Right ventricle myocardium inferior (tissue), 1 donor: ENCODE measurements at places on chromosomes 1 and 21.

DNA sequence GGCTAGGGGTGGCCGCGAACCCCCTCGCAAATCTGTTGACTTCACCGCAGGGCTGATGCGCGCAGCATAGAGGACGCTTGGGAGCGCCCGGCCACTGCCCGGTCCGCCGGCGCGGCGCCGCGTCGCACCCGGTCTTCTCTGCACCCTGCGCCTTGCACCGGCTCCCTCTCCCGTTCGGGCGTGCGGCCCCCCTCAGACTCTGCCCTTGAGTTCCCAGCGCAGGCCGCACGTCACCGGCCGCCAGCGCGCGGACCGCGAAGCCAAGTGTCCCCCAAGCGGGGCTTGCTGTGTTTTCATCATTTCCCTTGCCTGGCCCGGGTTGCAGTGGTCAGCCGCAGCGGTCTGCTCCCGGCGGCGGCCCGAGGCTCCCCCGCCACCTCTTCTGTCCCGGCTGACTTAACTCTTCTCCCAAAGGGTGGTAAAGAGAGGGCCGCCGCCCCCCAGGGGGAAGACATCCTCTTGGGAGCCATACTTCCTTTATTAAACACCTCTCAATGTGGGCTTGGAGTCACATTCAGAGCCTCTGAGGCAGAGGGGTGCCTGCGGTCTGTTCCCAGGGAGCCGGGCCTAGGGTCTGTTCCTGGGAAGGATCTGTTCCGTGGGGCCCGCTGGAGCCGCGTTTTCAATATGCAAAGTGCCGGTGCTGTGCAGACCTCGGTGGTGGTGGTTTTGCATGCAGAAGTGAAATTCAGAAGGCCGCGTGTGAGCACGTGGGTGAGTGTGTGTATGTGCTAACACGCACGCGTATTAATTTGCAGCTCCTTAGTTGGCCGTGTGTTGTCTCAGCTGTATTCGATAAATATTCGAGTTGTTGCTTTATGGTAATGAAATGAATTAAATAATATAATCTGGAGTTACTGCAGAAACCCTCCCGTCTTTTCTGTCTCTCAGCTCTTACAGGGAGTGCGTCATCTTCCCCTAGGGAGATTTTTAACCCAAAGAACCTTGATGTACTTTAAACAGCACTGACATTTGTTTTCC is 17.6 kb downstream of the PBX1 start:
- DNase-seq: no peak

DNA sequence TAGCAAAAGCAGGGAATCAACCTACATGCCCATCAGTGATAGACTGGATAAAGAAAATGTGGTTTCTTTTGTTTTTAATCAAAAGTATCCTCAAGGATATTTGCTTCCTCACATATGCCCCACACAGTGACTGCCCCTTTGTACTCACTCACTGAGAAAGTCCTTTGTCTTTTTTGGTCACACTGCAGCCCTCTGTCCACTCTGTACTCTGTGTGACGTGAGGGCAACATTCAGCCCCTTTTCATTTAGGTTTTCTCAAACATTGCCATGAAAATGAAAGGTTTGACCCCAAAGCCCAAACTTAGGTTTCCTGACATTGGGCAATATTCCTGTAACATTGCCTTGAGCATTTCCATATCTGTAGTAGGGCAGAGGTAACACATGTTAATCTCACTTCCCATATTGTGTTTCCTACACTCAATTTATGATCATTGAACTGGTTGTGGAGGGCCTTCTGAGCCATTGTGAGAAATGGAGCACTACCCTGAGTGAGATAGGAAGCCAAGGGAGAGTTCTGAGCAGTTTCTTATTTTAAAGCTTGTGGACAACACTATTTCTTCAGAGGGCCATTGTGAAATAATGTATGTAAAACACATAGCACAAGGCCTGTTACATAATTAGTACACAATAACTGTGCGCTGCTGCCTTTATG is 501.9 kb upstream of the C1orf87 start:
- no peak for DNase-seq

DNA sequence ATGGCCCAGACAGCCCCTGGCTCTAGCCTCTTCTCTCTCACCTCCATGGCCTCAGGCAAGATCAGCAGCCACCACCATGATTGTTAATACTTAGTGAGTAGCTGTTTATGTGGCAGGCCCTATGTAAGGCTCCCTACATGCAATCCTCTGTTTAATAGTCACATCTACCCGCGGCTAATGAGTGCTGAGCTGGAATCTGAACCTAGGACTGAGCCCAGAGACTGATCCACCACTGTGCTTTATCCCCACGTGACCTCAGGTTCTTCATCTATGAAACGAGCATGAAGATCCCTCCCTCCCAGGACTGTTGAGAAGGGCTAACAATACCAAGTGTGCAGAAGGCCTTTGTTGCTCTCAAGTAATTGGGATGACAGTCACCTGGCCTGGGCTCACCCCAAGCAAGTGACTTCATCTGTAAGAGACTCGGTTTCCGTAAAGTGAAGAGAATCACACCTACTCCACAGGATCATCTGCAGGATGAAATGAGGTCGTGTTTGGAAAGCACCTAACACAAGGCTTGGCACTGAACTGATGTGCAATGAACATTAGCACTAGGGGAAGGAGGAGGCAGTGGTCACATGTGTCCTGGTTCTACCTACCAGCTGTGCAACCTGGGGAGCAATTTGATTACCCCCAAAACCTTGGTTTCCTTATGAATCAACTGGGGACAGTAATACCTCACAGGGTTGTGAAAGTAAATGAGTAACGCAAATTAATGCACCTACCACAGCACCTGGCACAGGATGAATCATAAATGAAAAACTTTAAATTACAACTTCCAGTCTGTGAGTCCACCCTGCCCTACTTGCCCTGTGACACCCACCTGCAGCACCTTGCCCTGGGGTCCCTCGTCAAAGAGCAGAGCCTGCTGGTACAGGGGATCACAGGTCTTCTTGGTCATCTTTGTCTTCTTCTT is 37.2 kb downstream of the RIMS3 start:
- no peak for DNase-seq

DNA sequence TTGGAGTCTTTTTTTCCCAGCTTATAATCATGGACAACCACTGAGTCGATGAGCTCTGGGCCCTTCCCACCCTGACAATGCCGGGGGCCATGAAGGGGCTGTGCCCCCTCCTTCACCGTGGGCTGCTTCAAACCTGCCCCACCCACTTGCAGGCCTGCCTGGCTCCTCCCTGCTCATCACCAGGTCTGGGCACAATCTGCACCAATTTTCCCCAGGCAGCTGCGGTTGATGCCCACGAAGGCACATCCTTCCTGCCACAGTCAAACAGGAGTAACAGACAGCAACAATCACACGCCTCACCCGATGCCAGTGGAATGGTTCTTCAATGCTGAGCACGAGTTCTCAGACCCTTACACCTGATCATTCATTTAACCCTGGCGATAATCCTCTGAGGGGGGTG is 18.9 kb downstream of the PGLYRP3 start:
- no peak for DNase-seq

DNA sequence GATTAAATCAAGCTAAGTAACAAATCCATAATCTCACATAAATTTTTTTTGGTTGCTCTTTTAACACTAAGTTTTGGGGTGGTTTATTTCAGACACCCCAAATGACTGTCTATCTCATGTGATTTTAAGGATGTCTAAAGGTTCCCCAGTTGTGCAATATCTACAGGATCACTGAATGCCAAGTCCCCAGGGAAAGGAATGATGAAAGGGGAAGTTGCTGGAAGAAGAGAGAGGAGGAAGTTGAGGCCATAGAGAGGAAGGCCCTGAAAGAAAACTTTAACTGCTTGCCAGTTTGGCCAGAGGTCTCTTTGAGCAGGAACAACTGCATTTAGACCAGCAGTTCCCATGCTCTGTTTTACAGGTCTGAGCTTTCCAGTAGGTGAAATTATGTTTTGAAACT is 27.5 kb upstream of the SLC19A2 start:
- DNase-seq: no peak

- no peak for DNase-seq
These were observed 20.9 kb downstream of the ERICH3 start for GRCh38 chr1:74652711-74653139.

DNA sequence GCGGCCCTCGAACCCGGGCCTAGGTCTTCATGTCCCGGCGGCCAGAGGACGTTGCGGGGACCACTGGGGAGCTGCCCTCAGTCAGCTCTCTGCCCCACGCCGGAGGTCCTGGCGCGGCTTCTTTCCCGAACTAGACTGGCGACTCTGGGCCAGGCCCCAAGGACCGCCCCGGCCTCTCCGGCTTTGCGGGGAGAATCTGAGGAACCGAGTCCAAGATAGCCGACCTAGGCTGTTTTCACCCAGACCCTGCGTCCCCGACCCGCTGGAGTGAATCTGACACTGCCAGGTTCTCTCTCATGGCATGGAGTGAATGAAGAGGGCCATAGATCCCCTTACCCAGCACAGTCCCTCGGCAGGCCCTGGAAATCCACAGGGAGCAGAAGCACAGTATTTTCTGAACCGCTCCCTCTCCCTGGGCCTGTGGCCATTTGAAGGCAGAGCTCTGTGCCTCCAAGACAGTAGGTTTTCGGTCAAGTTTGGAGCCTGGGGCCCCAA is 9.9 kb upstream of the BARHL2 start:
- DNase-seq: no peak

DNA sequence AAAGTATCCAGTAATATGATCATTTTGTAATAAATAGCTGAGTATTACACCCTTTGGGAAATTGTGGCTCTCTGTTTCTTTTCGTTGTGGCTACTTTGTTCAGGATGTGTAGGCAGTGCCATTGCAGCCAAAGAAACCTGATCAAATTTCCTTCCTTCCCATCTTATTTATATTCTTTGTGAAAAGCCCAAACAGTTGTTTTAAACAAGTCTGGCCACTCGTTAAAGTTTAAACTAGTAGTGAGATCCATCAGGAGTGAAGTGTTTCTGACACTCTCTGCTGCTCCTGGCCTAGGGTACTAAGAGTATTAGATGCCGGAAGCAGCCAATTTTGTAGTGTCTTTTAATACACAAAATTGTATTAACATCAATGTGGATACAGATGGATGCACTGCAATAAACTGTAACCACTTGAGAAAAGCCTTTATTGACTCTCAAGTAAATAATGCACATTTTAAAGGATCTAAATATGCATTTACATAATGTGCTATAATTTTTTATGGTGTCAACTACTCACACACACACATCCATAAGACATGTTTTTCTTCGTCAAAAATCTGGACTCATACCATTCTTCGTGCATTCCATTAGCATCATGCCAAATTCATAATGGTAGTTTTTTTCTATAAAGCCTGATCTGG is 317.9 kb downstream of the NFIA start:
- DNase-seq: no peak

- no peak for DNase-seq
These were observed 171.9 kb upstream of the RAB4A start for GRCh38 chr1:229098903-229099578.

- DNase-seq: no peak
These were observed at the start of gene LRRC38 for GRCh38 chr1:13513895-13514546. TSS of gene LRRC38 (minus strand) at chr1:13514003. CDS start at chr1:13513593, 410 bp downstream.

DNA sequence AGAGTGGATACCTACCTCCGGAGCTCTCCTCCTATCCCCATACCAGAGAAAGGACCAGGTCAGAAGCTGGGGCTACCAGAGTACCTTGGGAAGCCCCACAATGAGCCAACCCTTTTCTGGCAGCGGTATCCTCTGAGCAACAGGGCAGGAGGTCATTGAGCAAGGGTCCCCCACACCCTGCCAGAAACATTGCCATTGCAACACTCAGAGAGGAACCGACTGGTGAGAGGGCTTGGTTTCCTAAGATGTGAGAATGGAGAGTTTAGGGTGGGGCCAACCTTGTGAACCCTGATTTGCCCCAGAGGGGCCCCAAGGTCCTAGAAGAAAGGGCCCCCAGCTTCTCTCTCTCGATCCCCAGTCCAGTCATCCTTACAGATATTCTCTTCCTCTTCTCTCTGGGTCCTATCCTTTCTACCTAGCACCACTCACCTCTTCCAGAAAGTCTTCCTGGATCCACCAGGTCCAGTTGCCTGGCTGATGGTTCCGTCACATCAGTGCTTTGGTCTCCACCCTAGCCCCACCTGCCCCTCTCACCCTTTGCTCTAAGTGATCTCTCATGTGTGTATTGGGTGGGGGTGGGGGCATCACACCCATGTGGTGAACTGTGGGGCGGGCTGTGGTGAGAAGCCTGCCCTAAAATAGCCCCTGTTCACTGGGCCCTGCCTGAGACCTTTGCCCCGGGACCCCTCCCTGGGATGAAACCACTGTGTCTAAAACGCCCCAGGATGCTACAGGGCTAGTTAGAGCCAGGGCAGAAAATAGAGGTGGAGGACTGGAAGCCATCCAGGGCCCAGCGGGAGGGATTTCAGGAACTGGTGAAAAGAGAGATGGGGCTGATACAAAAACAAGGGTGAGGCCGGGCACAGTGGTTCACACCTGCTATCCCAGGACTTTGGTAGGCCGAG is 8.7 kb downstream of the FGR start:
- DNase-seq: no peak

DNA sequence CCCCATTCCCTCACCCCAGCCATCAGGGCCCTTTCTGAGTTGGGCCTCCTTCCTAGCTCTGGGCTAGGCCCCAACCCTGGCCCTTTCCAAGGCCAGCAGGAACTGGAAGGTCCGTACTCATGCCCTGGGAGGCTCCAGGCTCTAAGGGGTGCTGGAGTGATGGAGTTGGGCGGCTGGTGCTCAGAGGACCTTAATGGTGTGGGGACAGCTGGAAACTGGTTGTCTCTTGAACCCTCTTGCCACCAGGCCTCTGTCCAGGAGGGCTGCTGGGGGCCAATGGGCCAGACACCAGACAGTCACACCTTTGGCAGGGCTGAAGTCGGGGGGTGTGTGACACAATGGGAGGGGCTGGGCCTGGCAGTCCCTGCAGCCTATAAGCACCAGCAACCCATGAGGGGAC is 9.2 kb upstream of the PADI1 start:
- no peak for DNase-seq

GRCh38 chr1:78291872-78292271 is 198.9 kb upstream of the PTGFR start:
- no peak for DNase-seq

- no peak for DNase-seq
These were observed 124.2 kb upstream of the L1TD1 start for GRCh38 chr1:62070384-62071011.

DNA sequence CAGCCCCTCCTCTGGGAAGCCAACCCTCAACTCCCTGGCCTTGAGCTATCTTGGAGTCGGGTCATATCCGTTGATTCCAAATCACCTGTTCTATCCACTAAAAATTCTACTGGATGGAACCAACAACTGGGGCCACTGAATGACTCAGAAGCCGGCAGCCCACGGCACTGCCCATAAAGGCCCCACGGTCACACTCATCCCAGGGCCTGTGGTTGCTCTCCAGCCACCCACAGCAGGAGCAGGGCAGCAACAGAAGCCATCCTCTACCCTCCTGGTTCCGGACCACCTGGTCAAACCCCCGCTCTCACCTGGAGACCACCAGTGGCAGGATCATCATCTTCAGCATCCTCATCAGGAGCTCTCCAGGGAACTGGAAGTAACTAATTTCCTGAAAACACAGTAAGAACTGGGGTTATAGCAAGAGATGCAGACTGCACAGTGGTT is 8.4 kb downstream of the SLC1A7 start:
- no peak for DNase-seq

- no peak for DNase-seq
These were observed 44.9 kb upstream of the BARHL2 start for GRCh38 chr1:90761781-90762589.

- DNase-seq: no peak
These were observed 356.5 kb upstream of the DUSP10 start for GRCh38 chr1:222098404-222098803.
